ENCODE measurements at places on chromosomes 7 and 10.

DNA sequence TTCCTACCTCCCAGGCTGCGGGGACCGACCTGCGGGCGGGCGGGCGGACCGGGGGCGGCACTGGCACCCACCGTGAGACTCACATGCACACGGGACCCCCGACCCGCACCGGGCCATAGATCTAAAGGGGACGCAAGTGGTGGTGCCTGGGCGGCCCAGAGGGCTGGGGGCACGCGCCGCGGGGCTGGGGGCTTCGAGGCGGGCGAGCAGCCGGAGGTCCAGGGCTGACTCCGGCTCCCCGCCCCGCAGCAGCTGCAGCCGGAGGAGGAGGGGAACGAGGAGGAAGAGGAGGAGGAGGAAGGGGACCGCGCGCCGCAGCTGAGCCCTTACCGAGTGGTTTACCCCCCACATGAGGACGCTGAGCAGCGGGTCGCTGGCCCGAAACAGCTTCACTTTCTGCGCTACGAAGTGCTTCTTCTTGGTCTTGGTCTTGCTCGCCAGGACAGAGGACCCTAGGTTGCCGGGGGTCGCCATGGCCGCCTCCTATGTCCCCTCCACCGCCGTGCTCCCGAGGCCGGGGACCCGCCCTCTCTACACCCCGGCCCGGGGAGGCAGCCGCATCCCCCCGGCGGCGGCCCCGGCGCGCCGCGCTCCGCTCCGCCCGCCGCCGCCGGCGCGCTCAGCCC is 412 bp downstream of the PIP4K2A start:
- DNase-seq, result no peak

DNA sequence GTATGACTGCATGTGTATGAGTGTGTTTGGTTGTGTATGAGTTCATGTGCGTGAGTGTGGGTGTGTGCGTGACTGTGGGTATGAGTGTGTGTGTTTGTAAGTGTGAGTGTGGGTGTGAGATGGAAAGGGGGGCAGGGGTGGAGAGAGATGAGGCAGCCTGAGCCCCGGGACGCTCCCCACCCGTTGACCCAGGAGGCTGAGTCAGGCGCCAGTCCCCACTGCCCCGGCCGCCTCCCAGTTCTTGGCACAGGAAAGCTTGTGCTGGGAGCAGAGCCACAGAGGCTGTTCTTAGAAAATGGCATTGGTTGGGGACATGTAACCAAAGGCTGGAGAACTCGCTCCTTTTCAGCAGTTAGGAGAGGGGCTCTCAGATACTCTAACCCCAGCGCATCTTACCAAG is 27.8 kb upstream of the NUB1 start:
- DNase-seq, result peak; percentile 16

DNA sequence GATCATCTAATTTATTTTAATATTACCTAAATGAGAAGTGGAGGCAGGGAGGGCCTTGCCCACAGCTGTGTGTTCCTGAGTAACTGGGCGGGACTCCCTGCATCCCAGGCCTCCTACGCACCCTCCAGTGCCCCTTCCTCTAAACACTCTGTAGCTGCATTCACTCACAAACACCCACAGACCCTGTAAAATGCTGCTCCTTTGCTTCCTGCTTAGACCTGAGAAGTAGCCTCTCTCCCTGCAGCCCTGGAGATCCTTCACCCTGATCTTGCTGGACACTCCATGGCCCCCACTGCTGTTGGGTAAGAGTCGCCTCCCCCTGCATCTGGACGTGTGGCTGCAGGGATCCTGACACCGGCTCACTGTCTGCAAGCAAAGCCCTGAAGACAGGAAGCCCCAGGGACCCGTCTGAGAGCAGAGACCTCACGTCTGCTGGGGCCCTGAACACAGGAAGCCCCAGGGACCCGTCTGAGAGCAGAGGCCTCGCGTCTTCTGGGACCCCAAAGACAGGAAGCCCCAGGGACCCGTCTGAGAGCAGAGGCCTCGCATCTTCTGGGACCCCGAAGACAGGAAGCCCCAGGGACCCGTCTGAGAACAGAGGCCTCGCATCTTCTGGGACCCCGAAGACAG is 589.8 kb downstream of the DNAJB6 start:
- no peak for DNase-seq

DNA sequence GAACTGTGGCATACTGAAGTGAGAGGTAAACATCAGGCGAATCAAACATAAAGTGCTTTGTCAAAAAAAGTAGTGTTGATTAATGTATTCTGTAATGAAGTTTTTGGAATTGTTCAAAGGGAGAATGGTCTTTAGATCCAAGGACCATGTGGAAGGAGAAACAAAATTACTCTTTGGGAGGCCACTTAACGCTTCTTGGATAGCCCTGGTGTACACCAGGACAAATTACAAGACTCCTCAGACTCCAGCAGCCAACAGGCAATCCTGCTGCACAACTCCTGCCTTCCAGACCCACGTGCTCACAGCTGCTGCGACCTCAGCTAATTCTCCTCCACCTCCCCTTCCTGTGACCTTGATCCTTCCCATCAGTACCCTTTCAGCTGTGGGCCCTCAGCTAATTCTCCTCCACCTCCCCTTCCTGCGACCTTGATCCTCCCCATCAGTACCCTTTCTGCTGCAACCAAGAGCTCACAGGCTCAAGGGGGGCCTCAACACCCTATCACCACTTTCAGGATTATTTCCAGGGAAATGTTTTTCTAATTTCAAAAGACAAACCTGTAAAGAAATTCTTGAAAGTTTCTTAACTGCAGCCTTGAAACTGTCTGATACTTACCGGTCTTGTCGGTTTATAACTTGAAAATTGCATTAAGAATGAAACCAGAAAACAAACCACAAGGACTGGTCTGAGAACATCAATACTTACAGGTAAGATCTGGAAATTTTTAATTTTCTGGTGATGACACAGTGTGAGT is 29.7 kb upstream of the DDC start:
- DNase-seq, result no peak

- DNase-seq, result no peak
Measured at GRCh38 chr7:44676776-44677175, 70.3 kb downstream of the OGDH start.

- DNase-seq, result peak; percentile 70
Measured at GRCh38 chr10:103265717-103266329, 11.1 kb upstream of the INA start.
